Natural killer cell (primary cell): ENCODE measurements at places on chromosomes 5 and 9.

DNA sequence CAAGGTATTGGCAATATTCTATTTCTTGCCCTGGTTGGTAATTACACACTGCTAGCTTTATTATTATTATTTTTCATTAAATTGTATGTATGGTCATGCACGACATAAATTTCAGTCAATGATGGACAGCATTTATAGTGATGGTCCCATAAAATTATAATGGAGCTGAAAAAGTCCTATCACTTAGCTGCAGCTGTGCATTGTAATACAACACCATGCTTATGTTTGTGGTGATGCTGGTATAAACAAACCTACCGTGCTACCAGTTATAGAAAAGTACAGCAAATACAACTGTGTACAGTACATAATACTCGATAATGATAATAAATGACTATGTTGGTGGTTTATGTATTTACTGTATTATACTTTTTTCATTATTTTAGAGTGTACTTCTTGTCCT, 65.5 kb downstream of the NR3C1 start:
- no peak for DNase-seq

DNA sequence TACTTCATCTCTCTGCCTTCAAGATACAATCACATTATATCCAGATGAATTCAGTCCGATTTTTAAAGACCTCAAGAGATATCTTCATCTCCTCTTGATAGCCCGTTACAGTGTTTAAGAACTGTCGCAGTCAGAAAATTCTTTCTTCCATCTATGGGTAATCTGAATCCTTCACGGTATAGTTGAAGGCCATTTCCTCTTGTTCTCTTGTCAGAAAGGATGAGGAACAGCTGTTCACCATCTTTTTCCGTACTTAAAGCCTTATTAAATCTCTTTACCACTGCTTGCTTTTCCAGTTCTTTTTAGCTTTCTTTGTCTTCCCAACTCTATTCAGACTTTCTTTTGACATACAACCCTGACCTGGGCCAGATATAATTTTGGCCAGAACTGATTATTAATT, 121.8 kb downstream of the XRCC4 start:
- DNase-seq = no peak

DNA sequence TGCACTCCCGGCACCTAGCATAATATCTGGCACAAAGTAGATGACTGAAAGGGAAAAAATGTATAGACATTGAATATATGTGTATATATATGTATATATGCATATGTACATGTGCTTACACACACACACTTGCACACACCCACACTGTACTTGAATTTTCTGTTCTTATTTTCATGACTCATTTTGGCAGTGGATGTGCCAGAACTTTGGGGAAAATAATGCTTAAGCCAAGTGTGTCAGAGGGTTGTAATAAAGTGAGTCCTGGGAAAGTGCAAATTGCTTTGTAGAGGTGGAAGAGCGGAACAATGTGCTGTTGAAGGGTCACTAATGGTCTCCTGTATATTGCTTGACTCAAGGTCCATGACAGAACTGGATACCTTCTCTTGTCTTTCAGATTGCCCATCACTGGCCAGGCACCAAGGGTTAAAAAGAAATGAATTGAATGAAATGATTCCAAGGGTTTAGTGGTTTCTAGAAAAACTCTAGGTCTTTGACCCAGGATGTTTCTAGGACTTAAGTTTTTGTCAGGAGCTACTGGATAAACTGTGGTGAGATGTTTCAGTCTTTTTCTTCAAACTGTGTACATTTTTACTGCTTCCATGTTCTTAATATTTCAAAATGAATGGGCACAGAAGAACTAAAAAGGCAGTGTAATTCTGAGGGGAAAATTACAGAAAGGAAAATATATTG, 129.9 kb upstream of the MOCS2 start:
- no peak for DNase-seq

GRCh38 chr9:32401488-32401887, 17.0 kb downstream of the ACO1 start:
- DNase-seq = no peak

- no peak for DNase-seq
These were observed 9.4 kb downstream of the IQGAP2 start for GRCh38 chr5:76412511-76412910.

- no peak for DNase-seq
These were observed 97.9 kb upstream of the MAMDC2 start for GRCh38 chr9:69945671-69946141.

DNA sequence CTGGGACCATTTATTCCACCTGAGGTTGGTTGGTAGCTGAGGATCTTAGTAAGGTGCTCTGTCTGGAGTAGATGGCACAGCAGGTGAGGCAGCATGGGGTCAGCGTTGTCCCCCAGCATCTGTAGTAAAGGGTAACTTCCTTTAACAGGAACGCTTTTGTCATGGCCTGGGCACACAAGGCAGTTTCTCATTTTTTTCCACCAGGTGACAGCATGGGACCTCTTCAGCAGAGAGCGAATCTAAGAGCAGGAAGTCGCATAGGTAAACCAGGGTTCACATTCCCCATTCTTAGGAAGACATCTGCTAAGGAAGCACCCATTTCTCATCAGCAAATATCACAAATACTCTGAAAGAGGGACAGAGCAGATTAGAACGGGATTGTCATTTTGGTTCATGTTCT, 56.5 kb downstream of the GPR107 start:
- DNase-seq = peak; percentile 49

GRCh38 chr5:71633255-71634155, 46.4 kb downstream of the MCCC2 start:
- DNase-seq = no peak

- DNase-seq = no peak
These were observed 2.4 kb downstream of the TPM2 start for GRCh38 chr9:35687306-35687705.

DNA sequence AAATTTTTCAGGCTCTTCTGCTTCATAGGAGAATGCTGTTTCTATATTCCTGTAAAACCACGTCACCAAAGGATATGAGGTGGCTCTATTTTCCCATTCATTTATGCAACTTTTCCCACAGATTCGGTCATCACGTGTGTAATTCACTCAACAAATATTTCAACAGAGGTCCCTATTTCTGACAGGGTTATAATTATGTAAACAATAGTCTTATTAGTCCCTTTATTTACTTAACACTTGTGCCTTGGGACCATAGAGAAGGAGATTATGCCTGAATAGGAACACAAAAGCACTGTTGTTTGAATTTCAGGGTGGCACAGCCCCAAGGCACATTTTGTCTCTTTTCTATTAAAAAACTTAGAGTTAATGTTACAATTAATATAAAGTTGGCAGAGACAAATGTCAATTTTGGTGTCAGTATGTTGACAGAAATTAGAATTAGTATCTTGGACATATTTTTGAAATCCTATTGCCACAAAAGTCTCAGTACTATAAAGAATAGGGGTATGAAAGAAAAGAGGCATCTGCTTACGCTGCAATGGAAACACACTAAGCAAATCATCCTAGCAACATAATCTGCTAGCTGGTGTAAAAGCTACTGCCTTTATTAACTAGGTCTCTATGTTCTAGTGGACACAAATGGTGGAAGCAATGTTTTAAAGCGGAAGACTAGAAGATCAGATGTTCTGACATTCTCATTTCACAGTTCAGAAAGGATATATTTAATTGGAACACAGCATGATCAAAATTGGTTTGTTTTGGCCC, 229.1 kb upstream of the TBCA start:
- no peak for DNase-seq

DNA sequence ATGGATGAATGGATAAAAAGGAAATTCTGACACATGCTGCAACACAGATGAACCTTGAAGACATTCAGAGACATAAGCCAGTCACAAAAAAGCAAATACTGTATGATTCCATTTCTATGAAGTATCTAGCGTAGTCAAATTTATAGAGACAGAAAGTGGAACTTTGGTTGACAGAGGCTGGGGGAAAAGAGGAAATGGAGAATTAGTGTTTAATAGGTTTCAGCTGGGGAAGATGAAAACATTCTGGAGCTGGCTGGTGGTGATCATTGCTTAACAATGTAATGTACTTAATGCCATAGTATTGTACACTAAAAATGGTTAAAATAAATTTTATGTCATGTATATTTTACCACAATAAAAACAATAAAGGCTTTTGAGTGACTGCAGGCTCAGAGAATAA, 24.2 kb downstream of the PPIC start:
- no peak for DNase-seq

GRCh38 chr5:53590759-53591158, 30.3 kb downstream of the NDUFS4 start:
- no peak for DNase-seq
